Activated naive CD4-positive, alpha-beta T cell (primary cell): ENCODE measurements at places on chromosomes 5 and 9.
A peak's percentile ranks its signal among the peaks of the same experiment; 100 is the strongest.

DNA sequence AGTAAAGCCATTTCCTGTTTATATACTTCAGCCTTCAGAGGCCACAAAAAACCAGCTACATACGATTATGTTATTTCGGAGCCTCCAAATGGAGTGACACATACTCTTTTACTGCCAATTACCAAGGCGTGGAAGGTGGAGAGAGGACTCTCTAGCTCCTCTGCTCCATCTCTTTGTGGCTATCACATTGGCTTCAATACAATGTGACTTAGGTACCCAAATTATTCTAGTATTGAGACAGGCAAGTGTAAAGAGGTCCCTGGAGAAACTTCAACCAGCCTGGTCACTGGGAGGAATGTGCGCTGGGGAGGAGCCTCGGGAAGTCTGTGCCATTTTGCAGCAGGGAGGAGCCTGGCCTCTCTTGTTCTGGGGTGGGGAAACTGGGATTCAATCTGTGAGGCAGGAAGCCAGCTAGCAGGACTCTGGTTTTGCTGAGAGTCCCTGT, 85.8 kb upstream of the TAS2R1 start:
- DNase-seq: no peak

- no peak for DNase-seq
Measured at GRCh38 chr9:22617156-22617555, 170.5 kb downstream of the DMRTA1 start.

- DNase-seq: no peak
Measured at GRCh38 chr5:122515709-122516431, 203.8 kb downstream of the SNCAIP start.

- DNase-seq: no peak
Measured at GRCh38 chr5:156686796-156687195, 163.3 kb upstream of the PPP1R2B start.

DNA sequence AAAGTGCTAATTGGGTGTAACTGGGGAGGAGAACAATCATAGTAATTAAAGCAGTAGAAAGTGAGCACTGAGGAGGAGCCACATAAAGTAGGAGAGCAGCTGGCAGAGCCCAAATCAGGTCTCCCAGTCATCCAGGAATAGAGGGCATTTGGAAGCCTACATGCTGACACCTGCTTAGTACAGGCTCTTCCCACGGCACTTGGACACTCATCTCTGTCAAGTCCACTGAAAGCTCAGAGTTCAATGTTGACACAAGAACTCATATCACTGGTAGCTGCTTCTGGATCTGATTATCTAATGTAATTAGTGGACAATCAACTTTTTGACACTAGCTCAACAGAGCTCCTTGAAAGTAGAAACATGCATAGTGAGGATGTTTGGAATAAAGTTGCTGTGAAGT, 45.9 kb upstream of the PCSK1 start:
- DNase-seq: no peak

GRCh38 chr5:91293131-91293530, 90.0 kb downstream of the ARRDC3 start:
- no peak for DNase-seq

DNA sequence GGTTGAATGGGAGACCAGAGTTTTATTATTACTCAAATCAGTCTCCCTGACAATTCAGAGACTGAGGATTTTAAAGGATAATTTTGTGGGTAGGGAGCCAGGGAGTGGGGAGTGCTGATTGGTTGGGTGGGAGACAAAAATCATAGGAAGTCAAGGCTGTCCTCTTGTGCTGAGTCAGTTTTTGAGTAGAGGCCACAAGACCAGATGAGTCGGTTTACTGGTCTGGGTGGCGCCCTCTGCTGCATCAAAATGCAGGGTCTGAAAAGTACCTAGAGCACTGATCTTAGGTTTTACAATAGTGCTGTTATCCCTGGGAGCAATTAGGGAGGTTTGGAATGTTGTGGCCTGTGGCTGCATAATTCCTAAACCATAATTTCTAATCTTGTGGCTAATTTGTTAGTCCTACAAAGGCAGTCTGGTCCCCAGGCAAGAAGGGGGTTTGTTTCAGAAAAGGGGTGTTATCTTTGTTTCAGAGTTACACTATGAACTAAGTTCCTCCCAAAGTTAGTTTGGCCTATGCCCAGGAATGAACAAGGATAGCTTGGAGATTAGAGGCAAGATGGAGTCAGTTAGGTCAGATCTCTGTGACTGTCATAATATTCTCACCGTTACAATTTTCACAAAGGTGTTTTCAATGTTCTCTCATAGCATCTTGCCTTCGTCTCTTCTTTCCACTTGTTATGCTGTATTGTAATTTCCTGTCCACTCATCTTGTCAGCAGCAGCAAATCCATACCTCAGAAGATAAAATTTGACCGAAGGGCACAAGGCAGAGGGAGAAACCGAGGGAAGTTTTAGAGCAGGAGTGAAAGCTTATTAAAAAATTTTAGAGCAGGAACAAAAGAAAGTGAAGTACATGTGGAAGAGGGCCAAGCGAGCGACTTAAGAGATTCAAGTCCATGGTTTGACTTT, 59.2 kb upstream of the CLINT1 start:
- DNase-seq: peak; percentile 6

DNA sequence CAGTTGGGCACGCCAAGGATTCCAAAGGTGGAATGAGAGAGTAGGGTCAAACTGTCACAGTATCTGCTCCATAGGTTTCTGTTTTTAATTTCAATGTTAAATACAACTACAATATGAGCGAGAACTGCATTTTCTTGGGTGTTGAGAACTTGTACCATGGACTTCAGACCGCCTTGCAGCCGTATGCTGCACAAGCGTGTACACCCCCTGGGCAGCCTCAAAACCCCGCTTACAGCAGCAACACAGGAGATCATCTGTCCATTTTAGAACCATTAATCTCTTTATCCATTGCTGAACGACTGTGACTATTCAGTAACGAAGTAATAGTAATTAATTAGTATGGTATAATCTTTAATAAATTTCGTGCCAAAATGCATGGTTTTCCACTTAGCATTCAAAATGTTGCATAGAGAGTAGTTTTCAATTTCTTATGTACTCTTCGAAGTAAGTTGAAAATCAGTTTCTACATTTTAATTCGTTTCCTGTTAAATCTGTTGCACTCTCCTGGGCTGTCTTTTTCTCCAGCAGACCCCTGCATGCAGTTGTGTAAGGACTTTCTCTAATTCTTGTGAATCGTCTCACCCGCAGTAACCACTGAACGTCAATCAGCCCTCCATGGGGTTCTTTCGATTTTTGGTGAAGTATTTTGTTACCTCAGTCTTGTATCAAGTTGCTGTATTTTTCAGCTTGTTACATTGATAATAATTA, 42.0 kb upstream of the GARNL3 start:
- DNase-seq: no peak

- DNase-seq: peak; percentile 25
Measured at GRCh38 chr5:129094924-129095899, 663 bp downstream of the ISOC1 start.

DNA sequence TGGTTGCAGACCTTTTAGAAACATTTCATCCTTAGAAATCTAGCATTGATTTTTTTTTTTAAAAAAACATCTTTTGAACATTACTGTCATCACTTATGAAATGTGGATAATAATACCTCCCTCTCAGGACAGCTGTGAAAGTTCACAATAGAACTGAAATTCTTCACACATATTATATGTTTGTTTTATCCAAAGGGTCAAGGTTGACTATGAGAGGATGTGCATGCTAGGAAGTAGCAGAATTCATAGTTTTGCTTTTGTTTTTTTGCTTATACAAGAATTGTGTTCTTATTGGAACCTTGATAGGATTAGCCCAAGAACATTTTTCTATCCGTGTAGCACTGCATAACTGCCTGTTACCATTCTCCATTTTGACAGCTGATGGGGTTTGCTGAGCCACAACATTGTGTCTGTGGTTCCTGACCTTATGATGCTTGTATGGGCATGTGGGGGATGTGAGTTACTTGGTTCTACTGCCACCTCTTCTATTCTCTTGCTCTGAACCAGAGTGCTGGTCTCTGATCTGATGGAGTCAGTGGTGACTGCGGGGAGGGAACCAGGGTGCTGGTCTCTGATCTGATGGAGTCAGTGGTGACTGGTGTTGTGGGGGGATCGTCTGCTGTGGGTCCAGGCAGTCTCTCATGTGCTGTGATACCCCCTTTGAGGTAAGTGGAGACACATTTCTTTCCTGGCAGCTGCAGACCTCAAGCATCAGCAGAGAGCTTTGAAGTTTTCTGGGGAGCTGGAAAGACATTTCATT, 27.1 kb upstream of the ACTBL2 start:
- no peak for DNase-seq

- no peak for DNase-seq
Measured at GRCh38 chr9:99037769-99038483, 67.0 kb upstream of the TGFBR1 start.

DNA sequence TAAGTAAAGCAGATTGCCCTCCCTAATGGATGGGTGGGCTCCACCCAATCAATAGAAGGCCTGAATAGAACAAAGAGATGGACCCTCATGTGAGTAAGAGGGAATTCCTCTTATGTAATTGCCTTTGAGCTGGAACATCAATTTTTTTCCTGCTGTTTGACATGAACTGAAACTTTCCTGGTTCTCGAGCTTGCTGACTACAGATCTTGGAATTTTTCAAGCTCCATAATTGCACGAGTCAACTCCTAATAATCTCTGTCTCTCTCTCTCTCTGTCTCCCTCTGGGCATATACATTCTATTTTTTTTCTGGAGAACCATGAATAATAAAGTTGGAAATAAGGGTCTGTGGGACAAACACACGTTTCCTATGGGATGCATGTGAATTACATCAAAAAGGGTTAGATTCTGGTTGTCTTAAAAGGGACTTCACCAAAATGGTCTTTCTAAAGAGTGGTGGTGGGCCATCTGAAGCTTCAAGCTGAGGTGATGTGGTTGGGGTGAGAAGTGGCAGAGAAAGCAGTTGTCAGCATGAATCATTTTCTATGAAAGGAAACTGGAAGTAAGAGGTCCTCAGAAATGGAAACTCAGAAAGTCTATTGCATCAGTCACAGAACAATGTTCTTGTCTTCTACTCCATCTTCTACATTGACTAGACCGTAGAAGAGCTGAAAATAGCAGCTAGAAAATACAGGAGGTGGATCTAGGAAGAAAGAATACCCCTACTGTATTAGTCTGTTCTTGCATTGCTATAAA, 47.0 kb upstream of the HOMER1 start:
- no peak for DNase-seq

GRCh38 chr9:133332381-133332730, 3.6 kb downstream of the SURF6 start:
- DNase-seq: no peak

GRCh38 chr5:67732921-67733320, 482.6 kb upstream of the PIK3R1 start:
- no peak for DNase-seq

- no peak for DNase-seq
Measured at GRCh38 chr5:146816775-146817387, 61.7 kb downstream of the PPP2R2B start.

DNA sequence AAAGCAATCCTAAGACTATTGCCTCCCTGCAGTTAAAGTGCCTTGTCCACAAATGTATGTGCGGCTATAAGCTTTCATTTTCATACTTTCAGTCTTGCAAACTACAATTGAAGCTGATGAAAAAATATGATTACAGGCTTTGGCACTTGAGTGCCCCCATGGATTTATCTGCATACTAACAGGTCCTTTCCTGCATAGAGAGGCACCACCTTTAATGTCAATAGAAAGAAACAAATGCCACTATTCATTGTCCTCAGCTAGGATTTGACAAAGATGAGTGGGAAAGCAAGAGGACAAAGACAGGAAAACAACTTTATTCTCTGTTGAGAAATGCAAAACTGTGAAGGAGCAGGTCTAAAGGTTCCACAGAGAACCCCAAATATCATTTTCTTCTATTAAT, 125.7 kb upstream of the PTGER4 start:
- no peak for DNase-seq

GRCh38 chr9:70065572-70065971, 21.9 kb downstream of the MAMDC2 start:
- no peak for DNase-seq

GRCh38 chr9:137740312-137740711, 121.5 kb downstream of the EHMT1 start:
- no peak for DNase-seq

- peak; percentile 28 for DNase-seq
Measured at GRCh38 chr9:133148199-133149129, 15.2 kb downstream of the GBGT1 start.

- no peak for DNase-seq
Measured at GRCh38 chr5:87432460-87432859, 19.7 kb upstream of the CCNH start.

GRCh38 chr5:60583616-60584015, 116.3 kb downstream of the DEPDC1B start:
- DNase-seq: no peak

DNA sequence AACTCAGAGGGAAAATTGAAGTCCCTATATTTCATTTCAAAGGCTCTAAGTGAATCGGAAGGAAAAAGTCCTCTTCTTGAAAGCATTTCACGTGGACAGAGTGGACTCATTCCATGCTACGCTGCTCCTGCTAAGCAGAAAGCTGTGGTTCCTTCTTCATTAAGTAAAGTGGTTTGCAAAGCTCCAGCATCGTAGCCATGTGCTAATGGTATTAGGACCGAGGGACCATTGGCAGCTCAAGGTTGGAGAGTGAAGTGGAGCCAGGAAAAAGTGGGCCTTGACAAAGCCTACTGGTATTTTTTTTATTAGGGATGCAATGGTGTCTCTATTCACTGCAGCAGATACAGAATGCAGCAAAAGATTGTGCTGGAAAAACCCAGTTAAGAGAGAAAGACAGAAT, 16.4 kb upstream of the SEMA4D start:
- DNase-seq: no peak

GRCh38 chr9:81729135-81729534, 39.8 kb upstream of the TLE1 start:
- DNase-seq: no peak

- DNase-seq: no peak
Measured at GRCh38 chr9:6545017-6545691, 100.4 kb downstream of the GLDC start.

- DNase-seq: no peak
Measured at GRCh38 chr5:154575546-154576428, 97.8 kb upstream of the HAND1 start.

GRCh38 chr5:2282893-2283292, 400.2 kb upstream of the IRX4 start:
- no peak for DNase-seq

DNA sequence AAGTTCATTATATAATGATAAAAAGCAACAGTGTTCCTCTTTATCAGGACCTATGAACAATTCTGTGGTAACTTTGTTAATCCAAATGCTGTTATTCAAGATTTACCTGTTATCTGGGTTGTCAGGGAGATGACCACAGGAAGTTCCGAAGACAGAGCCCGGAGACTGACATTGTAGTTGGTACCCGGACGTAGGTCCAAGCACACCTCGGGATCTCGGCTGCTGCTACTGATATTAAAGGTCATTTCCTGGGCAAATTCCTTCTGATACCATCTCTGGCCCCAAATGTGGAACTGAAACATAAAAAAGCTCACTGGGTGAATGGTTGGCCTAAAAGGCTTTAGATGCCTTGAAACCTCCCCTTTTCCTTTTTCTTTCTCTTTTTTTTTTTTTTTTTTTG, 96.7 kb downstream of the SUSD1 start:
- no peak for DNase-seq

DNA sequence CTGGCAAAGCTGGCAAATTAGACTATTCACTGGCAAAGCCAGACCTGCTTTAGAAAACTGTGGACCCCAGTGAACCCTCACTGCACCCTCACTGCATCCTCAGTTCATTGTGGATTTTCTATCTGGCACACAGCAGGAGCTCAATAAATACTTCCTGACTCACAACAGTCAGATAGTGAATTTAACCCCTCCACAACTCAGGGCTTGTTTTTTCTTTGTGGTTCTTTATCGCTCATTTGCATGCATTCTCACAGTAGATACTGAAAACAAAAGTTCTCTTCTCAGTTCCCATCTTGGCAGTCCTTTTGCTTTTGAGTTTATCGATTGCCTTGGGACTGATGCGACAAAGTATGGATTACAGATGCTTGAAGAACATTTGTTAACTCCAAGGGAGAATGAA, 99.8 kb downstream of the ACTL7B start:
- DNase-seq: no peak
